ENCODE measurements at places on chromosomes 5 and 9.

DNA sequence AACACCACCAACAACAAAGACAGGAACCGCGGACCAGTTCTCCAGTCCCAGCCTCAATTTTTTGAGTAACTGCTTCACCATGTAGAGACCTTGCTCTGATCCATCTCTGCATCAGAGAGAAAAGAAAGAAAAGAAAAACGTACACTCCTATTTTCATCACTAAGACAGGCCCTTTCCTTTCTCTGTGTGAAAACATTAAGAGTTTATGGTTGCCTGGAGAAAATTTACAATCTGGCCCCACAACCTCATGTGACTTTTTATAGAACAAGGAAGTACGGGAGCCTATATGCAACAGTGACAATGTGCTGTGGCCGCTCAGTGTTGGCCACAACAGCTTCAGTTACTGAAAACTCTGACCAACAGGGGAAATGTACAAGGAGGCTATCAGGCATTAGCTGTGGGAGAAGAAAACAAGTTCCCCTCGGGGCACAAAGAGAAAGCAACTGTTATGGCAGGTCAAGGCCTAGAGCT lies 272.9 kb upstream of the PTGER4 start:
- peaks cover 32% of the 10 kb centered on the region for H3K36me3 ChIP-seq
- H3K4me3 ChIP-seq = peak overlapping the region; percentile 45
- H3K27me3 ChIP-seq = no peaks in the 10 kb centered on the region
- peak; percentile 41 for DNase-seq
- H3K4me1 ChIP-seq = peaks cover 95% of the 10 kb centered on the region
- peak overlapping the region; percentile 99 for H3K27ac ChIP-seq

GRCh38 chr9:119998614-119999013 lies 581.4 kb downstream of the CDK5RAP2 start:
- H3K4me3 ChIP-seq = no peak overlapping the region
- DNase-seq = no peak
- H3K27me3 ChIP-seq = peaks cover 1% of the 10 kb centered on the region
- no peaks in the 10 kb centered on the region for H3K4me1 ChIP-seq

DNA sequence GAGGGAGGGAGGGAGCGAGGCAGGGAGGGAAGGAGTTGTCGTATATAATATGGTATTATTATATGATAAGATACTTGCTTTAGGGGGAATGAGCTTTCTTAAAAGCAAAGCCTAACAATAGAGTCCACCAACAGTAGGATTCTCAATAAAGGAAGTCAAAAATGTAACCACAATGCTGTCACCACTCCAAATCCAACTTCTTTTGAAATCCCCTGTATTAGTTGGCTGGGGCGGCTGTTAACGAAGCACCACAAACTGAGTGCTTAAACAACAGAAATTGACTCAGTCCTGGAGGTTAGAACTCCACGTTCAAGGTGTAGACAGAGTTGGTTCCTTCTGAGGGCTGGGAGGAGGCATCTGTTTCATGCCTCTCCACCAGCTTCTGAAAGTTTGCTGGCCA lies 23.1 kb downstream of the GAS1 start:
- no peaks in the 10 kb centered on the region for H3K36me3 ChIP-seq
- DNase-seq = no peak
- no peak overlapping the region for H3K4me3 ChIP-seq
- no peaks in the 10 kb centered on the region for H3K4me1 ChIP-seq
- peaks cover 28% of the 10 kb centered on the region for H3K27me3 ChIP-seq

- no peak overlapping the region for H3K27ac ChIP-seq
- H3K27me3 ChIP-seq = no peaks in the 10 kb centered on the region
- H3K4me1 ChIP-seq = peaks cover 21% of the 10 kb centered on the region
- DNase-seq = no peak
Measured at GRCh38 chr5:32272746-32273145, 40.0 kb downstream of the MTMR12 start.

- no peaks in the 10 kb centered on the region for H3K36me3 ChIP-seq
- H3K27me3 ChIP-seq = peaks cover 2% of the 10 kb centered on the region
Measured at GRCh38 chr5:6517510-6517909, 68.9 kb downstream of the UBE2QL1 start.

- H3K27ac ChIP-seq = no peak overlapping the region
- H3K4me1 ChIP-seq = no peaks in the 10 kb centered on the region
- no peaks in the 10 kb centered on the region for H3K36me3 ChIP-seq
- H3K27me3 ChIP-seq = no peaks in the 10 kb centered on the region
- no peak overlapping the region for H3K4me3 ChIP-seq
Measured at GRCh38 chr5:153096381-153096780, 394.1 kb upstream of the GRIA1 start.

- H3K36me3 ChIP-seq = no peaks in the 10 kb centered on the region
- H3K4me3 ChIP-seq = no peak overlapping the region
- peaks cover 15% of the 10 kb centered on the region for H3K4me1 ChIP-seq
Measured at GRCh38 chr9:95344735-95345325, 27.3 kb upstream of the FANCC start.

- peak overlapping the region; percentile 41 for H3K4me3 ChIP-seq
- H3K36me3 ChIP-seq = no peaks in the 10 kb centered on the region
- peaks cover 11% of the 10 kb centered on the region for H3K4me1 ChIP-seq
- peak; percentile 17 for DNase-seq
Measured at GRCh38 chr9:126625329-126626126, 11.8 kb downstream of the LMX1B start.

DNA sequence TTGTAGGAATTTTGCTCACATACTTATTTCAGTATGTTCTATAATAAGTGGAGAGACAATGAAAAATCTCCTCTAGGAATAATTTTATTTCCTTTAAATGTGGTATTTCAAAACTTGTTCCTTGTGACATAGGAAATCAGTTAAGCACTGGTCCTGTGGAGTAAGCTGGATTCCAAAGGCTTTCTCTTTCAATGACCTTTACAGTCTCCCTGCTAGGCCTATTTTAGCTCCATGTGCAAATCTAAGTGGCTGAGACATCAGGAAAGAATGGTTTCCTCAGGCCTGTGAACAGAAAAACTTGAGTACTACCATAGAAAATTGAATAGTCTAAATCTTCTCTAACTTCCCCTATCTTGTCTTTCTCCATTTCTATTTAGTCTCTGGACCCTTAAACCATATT lies 514.2 kb upstream of the TLE4 start:
- H3K4me3 ChIP-seq = no peak overlapping the region
- H3K27ac ChIP-seq = no peak overlapping the region
- H3K4me1 ChIP-seq = no peaks in the 10 kb centered on the region
- DNase-seq = no peak

DNA sequence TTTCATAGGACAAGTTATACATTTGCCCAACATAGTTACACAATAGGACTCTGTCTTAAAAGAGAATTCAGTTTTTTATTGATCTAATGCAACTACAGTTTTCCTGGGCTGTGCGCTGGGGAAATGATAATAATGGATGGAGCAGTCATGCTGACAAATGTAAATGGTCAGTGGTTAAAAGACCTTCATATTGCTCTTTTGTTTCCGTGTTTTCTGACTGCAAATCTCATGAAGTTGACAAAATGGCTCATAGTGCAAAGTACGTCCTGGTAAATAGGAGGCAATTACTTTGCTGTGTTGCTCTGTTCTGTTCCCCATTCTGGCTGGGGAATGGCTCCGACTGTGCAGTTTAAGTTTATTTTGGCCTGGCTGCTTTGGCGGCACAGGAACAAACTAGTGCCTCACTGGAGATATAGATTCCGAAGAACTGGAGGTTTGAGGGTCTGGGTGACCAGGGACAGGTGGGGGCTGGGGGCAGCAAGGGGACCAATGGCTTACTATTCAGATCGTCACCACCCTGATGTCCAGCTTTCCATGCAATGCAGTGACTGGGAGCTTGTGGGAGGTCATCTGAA lies 54.3 kb downstream of the PTTG1 start:
- peaks cover 57% of the 10 kb centered on the region for H3K36me3 ChIP-seq
- no peaks in the 10 kb centered on the region for H3K27me3 ChIP-seq
- no peak for DNase-seq
- H3K4me1 ChIP-seq = peaks cover 79% of the 10 kb centered on the region

- no peak overlapping the region for H3K27ac ChIP-seq
- H3K4me1 ChIP-seq = no peaks in the 10 kb centered on the region
- no peak for DNase-seq
- no peaks in the 10 kb centered on the region for H3K27me3 ChIP-seq
Measured at GRCh38 chr5:8997542-8998070, 548.3 kb downstream of the SEMA5A start.

DNA sequence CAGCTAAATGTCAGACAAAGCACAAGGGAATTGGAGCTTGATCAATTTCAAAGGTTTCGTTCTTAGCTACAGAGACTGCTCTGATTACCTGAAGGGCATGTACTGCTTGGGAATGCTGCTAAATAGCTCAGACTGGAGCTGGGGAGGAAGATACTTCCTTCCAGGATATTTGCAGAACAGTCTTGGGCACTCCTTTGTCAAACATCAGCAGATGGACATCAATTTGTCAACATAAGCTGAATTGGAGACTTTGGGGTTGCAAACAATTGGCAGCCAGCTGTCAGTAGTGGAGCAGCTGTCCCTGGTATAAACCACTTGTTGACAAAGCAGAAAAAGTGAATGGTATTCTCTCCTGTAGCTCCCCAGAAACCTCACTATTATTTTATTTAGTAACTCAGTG lies 182.0 kb downstream of the CCDC192 start:
- DNase-seq = no peak
- H3K36me3 ChIP-seq = no peaks in the 10 kb centered on the region
- no peaks in the 10 kb centered on the region for H3K4me1 ChIP-seq
- H3K27me3 ChIP-seq = no peaks in the 10 kb centered on the region
- H3K4me3 ChIP-seq = no peak overlapping the region
- no peak overlapping the region for H3K27ac ChIP-seq

DNA sequence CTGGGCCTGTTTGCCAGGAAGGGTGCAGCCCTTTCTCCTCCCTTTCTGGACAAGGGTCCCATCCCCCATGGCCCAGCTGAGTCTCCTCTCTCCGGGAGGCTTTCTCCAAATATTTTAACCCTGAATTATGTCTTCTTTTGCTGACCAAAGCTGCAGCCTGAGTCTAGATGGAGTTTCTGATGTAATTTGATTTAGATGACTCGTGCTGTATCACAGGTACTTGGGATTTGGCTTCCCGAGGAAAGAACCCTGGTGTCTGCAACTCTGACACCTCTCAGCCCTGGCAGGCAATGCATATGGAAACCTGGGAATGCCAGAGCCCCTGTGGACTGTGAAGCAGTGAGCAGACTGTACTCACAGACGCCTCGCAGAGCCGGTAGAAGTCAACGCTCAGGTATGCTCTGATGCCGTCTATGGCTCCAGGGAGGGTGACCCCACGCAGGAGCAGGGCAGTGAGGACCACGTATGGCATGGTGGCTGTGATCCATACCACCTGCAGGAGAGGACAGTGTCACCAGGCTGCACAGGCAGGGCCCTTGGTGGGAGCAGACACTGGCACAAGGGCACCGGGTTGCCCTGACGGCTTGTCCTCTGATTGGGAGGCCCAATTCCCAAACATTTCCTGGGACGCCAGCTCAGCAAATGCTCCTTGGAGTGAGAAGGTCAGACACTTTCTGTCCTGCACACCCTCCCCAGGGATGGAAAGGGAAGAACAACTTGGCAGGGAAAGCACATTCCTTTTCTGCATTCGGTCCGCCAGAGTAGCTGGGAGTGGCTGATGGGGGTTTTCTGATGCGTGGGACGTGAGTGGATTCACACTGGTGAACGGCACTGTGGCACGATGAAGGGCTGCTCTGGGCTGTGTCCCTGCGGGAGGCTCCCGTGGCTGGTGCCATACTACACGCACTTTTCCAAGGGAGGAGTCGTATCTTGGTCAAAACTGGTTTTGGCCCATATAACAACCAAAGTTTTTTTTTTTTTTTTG lies 24.7 kb downstream of the SLC6A3 start:
- H3K4me1 ChIP-seq = no peaks in the 10 kb centered on the region
- H3K27ac ChIP-seq = no peak overlapping the region
- H3K36me3 ChIP-seq = no peaks in the 10 kb centered on the region
- no peak overlapping the region for H3K4me3 ChIP-seq
- no peaks in the 10 kb centered on the region for H3K27me3 ChIP-seq

GRCh38 chr9:114416906-114417305 lies 29.1 kb upstream of the AKNA start:
- no peaks in the 10 kb centered on the region for H3K36me3 ChIP-seq
- no peak overlapping the region for H3K4me3 ChIP-seq
- peaks cover 4% of the 10 kb centered on the region for H3K4me1 ChIP-seq
- no peaks in the 10 kb centered on the region for H3K27me3 ChIP-seq

DNA sequence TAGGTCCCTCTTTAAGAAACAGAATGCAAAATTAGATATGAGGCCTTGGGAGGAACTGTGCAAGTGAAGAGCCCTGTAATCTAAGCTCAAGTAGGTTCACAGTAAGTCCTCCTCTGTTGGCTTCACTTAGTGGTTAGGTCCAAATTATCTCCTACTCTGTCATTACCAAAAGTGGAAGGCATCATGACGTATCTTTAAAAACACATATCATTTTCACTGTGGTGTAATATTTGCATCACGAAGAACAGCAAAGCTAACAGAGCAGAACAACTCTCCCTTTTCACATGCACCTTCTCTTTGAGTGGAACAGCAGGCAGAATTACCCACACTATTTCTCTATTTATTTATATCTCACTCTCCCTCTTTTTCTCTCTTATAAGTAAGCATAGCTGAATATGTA lies 240.5 kb upstream of the CCNH start:
- H3K4me1 ChIP-seq = no peaks in the 10 kb centered on the region
- no peaks in the 10 kb centered on the region for H3K27me3 ChIP-seq
- H3K27ac ChIP-seq = no peak overlapping the region
- no peak for DNase-seq

DNA sequence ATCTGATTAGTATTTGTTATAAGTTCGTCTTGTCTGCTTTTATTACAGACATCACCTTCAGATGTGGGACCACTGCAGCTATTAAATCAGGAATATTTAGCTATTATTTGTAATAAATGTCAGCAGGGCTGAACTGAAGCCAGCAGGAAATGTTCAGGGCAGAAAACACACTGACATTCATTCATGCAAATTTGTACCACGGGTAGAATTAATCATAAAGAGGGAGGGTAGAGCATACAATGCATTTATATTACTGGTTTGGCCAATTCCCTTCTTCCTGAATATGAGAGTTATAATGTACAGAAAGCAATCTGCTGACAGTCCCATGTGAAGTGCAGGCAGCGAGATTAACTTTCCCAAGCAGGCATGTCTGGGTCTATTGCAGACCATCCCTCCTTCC lies 117.3 kb upstream of the NUDT12 start:
- no peaks in the 10 kb centered on the region for H3K27me3 ChIP-seq
- DNase-seq = no peak
- no peak overlapping the region for H3K27ac ChIP-seq
- no peak overlapping the region for H3K4me3 ChIP-seq

DNA sequence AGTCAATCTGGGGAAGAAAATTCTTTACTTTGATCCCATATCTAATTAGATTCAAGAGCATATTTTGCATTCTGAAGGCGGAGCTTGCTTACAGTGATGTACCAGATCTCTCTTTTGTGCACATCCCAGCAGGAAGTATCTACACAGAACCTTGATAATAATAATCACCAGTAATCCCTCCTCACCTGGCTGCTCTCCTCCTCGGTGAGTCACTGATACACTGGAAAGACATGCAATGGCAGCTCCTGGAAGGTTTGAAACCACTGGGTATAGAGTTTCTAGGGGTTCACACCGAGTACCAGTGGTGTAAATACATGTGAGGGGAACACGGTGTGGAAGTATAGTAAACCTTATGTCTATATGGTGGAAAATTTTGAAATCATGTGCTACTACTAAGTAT lies 205.5 kb upstream of the TARS1 start:
- no peaks in the 10 kb centered on the region for H3K36me3 ChIP-seq
- DNase-seq = no peak
- no peak overlapping the region for H3K4me3 ChIP-seq
- no peak overlapping the region for H3K27ac ChIP-seq
- no peaks in the 10 kb centered on the region for H3K27me3 ChIP-seq

- H3K4me1 ChIP-seq = no peaks in the 10 kb centered on the region
- H3K27ac ChIP-seq = no peak overlapping the region
- H3K36me3 ChIP-seq = peaks cover 45% of the 10 kb centered on the region
- no peak for DNase-seq
- H3K27me3 ChIP-seq = no peaks in the 10 kb centered on the region
- H3K4me3 ChIP-seq = no peak overlapping the region
Measured at GRCh38 chr5:134769206-134769605, 10.6 kb downstream of the DDX46 start.

Measured in activated CD4-positive, alpha-beta T cell treated with anti-CD3 and anti-CD28 coated beads for 36 hours (primary cell).